ENCODE measurements at places on chromosomes 5 and 9.

GRCh38 chr9:104853683-104854082, 74.3 kb downstream of the ABCA1 start:
- DNase-seq = no peak

DNA sequence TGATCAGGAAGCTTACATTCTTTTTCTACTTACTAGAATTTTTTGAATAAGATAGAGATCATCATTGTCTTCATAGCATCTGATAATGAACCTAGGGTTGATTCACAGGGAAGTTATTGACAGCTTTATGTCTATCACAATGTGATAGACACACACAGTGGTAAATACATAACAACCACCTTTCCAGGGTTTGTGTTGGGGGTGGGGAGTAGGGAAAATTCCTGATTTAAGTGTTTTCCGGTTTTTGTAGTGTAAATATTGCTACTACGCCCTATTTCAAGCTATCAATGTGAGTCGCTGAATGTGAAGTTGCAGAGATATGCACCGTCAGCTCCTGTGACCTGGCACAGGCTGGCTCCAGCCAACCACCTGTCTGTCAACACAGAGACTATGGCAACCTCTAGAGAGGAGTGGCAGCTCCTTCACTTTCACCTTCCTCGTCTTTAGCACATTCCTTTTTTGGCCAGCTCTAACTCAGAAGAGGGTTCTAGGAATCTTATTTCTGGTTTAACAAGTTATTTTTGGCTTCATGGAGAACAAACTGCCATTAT, 224.9 kb downstream of the MAT2B start:
- no peak for DNase-seq

DNA sequence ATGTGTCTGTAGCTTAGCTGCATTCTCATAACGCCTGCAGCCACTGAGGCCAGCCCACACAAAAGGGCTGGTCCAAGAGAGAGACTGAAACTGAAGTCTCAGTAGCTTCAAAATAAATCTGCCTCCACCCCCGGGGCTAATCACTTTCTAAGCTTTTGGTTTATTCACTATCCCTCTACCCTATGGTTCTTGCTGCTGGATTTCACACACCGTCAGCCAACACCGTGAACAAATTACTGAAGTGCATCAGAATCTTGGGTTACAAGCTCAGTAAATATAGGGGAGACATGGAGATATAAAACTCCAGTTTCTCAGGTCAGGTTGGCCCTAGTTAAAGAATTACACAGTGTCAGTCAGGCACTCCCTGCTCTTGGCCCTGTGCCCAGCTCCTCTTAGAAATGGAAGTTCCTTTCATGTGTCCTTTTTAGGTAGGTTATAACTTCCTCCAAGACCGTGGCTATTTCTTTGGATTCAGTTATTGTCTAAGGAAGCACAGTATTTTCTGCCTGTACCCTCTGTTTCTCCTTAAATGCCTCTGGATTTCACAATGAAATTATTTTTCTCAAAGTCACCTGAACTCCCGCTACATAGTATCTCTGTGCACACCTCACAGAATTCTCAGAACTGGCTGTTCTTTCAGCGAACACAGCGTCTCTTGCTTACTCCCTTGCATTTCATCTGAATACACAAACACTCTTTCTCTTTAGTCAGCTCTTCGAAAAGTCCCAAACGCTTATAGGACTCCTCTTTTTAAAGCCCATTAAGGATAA, 112.5 kb downstream of the FAM174A start:
- no peak for DNase-seq

DNA sequence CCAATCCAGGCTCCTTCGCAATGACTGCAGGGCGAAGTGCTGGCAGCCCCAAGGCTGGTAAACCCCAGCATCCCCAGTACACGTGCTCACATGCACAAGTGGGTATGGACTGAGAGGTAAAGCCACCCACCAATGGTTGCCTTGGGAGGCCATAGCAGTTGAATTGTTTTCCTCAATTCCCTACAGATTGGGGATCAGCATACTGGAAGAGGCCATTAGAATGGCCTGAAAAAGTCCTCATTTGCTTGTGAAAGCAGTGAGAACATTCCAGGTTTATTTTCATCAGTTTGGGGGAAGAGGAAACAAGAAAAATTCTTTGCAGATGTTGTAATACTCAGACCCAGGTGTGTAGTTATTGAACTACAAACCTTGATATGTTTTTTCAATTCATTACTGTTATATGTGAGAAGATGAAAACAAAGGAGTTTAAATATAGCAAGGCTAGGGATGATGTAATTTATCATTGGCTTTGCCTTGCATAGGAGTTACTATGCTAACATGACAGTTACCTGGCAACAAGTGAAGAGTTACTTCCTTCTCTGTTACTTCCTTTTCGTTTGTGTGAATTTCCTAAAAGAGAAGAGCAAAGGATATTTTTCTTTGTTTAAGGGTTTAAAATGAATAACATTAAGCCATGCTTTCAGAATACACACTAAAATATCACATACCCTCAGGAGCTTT, 36.4 kb downstream of the MTMR12 start:
- DNase-seq = no peak

GRCh38 chr5:173451031-173451430, 122.8 kb upstream of the STC2 start:
- DNase-seq = no peak

- DNase-seq = no peak
These were observed 70.4 kb upstream of the SNX2 start for GRCh38 chr5:122704247-122705036.

Data from stimulated activated CD4-positive, alpha-beta T cell treated with anti-CD3 and anti-CD28 coated beads, Interleukin-4, amount 100 ng/mL, for 48 hours (primary cell).